ENCODE measurements at places on chromosomes 6 and 20. TPM values are rescaled to one million over a fixed set of nuclear protein-coding genes. Genes with fewer than 3 reads are reported as not detected.

- DNase-seq: no peak
These were observed 157.0 kb downstream of the MRPL14 start for GRCh38 chr6:43970068-43970912.

DNA sequence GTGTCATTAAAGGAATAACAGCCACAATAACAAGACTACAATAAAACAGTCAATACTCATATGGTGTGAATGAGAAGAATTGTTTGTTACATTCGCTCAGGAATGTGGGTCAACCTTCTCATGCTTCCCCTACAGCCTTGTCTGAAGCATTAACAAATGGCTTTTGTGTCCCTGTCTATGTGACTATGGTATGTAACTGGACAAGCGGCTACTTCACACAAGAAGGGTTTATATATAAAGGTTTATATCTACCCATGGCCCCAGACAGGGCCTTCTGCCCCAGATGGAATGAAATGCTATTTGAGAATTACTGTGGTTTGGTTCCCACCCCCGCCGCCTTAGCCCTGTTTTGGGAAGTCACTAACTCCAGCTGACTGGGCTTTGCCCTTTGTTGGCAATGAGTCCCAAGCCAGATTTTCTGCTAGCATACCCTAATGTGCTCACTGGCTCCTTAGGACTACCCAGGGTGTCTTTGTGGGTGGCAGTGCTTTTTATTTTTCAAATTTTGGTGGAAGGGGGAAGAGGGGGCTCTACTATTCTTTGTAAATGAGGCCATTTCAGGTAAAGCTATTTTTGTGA lies 39.4 kb downstream of the TFAP2A start:
- no peak for DNase-seq

- no peak for DNase-seq
These were observed 11.4 kb downstream of the GPX5 start for GRCh38 chr6:28537065-28537464.

DNA sequence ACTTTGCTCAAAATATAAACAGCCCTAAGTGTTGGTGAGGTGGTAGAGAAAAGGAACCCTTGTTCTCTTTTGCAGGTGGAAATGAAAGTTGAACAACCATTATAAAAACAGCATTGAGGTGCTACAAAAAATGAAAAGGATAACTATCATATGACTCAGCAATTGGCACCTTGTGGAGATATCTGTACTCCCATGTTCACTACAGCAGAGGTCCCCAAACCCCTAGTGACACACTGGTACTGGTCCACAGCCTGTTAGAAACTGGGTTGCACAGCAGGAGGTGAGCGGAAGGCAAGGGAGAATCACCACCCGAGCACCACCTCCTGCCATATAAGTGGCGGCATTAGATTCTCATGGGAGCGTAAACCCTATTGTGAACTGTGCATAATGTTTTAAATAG lies 267.4 kb upstream of the THEMIS start:
- DNase-seq: no peak

Gene LTV1
- total RNA-seq: 20.8 TPM

Gene HLA-DPB1
- total RNA-seq: 43.4 TPM
